ENCODE measurements at places on chromosomes 3 and 15. TPM values are rescaled to one million over a fixed set of nuclear protein-coding genes. Genes with fewer than 3 reads are reported as not detected.

DNA sequence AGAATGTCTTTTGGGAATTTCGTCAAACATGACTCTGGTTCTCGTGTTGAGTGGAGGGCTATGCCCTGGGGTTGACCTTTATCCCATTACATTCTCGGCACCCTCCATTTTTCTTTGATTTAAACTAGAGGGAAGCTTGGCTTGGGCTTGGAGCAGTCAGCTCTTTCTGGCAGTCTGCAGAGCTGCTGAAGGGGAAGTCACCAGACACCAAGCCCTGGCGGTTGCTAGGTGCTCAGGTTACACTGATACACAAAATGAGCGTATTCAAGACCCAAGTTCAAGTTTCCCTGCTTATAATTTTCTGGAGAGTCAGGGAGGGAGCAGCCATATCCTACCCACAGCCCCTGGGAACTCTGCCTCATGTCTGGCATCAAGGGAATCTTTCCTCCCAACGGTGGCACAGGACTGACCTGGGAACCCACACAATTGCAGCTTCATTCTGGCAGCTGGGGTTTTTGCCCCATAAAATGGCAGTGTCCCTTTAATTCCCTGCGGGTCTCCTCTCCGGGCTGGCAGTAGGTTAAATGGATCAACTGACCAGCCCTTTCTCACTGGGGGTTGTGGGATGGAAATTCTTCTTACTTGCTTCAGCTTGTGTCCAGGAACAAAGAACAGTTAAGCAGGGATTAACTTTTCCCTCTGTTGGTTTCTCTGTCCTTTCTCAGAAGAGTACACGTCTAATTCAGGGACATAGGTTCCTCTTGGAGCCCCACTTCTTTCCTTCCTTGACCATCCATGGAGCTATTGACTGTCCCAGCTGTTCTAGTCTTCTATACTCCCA lies 110.0 kb upstream of the DLG1 start:
- H3K36me3 ChIP-seq = no peaks in the 10 kb centered on the region
- no peak for DNase-seq
- H3K27ac ChIP-seq = no peak overlapping the region

DNA sequence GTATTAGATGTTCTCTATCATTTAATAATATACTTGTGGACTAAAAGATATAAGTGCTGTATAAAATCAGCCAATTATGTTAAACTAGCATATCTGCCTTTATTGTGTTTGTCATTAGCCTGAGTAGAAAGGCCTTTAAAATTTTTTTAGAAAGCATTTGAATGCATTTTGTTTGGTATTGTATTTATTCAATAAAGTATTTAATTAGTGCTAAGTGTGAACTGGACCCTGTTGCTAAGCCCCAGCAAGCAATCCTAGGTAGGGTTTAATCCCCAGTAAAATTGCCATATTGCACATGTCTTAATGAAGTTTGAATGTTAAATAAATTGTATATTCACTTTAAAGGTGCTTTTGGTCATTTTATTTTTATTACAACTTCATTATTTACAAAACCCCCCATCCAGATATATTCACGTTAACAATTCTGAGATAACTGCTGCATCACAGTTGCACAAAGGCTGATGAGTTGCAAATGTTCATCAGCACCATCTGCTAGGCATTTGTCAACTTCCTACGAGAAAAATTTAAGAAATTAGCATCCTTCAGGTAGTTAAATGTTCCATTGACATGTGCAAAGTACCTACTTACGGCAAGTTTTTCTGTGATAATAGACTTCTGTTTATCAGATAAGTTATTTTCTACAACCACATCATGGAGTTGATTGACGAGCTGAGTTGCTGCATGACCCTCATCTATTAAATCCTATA lies 6.3 kb downstream of the EIF4A2 start:
- H3K27ac ChIP-seq = peak overlapping the region; percentile 67
- DNase-seq = no peak
- peaks cover 44% of the 10 kb centered on the region for H3K4me1 ChIP-seq
- peaks cover 82% of the 10 kb centered on the region for H3K36me3 ChIP-seq
- H3K4me3 ChIP-seq = peak overlapping the region; percentile 26

- DNase-seq = no peak
- no peak overlapping the region for H3K4me3 ChIP-seq
- H3K36me3 ChIP-seq = no peaks in the 10 kb centered on the region
- no peaks in the 10 kb centered on the region for H3K4me1 ChIP-seq
Measured at GRCh38 chr15:46278062-46278461, 643.2 kb downstream of the SQOR start.

- no peaks in the 10 kb centered on the region for H3K4me1 ChIP-seq
- no peak overlapping the region for H3K4me3 ChIP-seq
- no peak overlapping the region for H3K27ac ChIP-seq
- H3K27me3 ChIP-seq = no peaks in the 10 kb centered on the region
- no peaks in the 10 kb centered on the region for H3K36me3 ChIP-seq
Measured at GRCh38 chr3:54173371-54173770, 51.0 kb downstream of the CACNA2D3 start.

Gene KIF15
- 45.1 TPM for total RNA-seq

GRCh38 chr15:68440136-68440535 lies 8.2 kb upstream of the ITGA11 start:
- DNase-seq = no peak
- H3K4me1 ChIP-seq = no peaks in the 10 kb centered on the region
- H3K27ac ChIP-seq = no peak overlapping the region
- H3K27me3 ChIP-seq = peaks cover 26% of the 10 kb centered on the region
- no peak overlapping the region for H3K4me3 ChIP-seq

DNA sequence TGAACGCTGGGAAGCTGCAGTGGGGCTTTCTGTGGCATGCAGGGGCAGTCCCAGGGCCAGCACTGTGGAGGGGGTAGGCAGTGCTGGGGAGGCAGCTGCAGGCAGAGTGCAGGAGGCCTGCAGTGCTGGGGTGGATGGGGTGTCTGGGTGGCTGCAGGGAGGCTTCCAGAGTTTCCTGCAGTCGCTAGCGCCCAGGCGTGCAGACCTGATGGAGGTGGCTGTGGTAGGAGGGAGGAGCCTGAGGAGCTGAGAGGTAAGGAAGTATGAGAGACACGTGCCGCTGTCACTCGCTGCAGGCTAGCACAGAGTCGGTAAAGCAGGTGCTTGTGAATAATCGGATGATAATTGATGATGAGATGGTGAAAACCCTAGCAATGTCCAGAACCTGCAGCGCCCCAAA lies 16.3 kb downstream of the SYNM start:
- no peak for DNase-seq
- H3K27ac ChIP-seq = no peak overlapping the region
- H3K4me1 ChIP-seq = no peaks in the 10 kb centered on the region
- no peaks in the 10 kb centered on the region for H3K36me3 ChIP-seq

Gene GASK1A
- not detected for total RNA-seq

Gene GMPPB
- total RNA-seq = 41.0 TPM

Gene LRRC31
- total RNA-seq = not detected
